Smooth muscle cell of the coronary artery (primary cell): ENCODE measurements at places on chromosomes 6 and 20. TPM values are rescaled to one million over a fixed set of nuclear protein-coding genes. Genes with fewer than 3 reads are reported as not detected.

The PACRG gene
- total RNA-seq: 0.59 TPM in 1 of 2 replicates, not detected in the other

The EYA4 gene
- total RNA-seq: under 0.01 and 3.3 TPM in 2 replicates

The RGS17 gene
- total RNA-seq: 2.7 and 12.7 TPM in 2 replicates

The GRM4 gene
- total RNA-seq: not detected in 2 replicates

The OSER1 gene
- total RNA-seq: 27.2 and 45.3 TPM in 2 replicates

The TTBK1 gene
- under 0.01 TPM in 1 of 2 replicates, not detected in the other for total RNA-seq

The COL19A1 gene
- 1.2 TPM in 1 of 2 replicates, not detected in the other for total RNA-seq

The OXT gene
- not detected in 2 replicates for total RNA-seq

The VGLL2 gene
- not detected in 2 replicates for total RNA-seq

The OR12D3 gene
- not detected in 2 replicates for total RNA-seq

The PSORS1C2 gene
- total RNA-seq: 0.08 TPM in 1 of 2 replicates, not detected in the other

The FBXO5 gene
- 0.82 and 5.5 TPM in 2 replicates for total RNA-seq

The ANKEF1 gene
- total RNA-seq: 0.30 and 1.2 TPM in 2 replicates

The TMC2 gene
- total RNA-seq: 0.23 TPM in 1 of 2 replicates, not detected in the other

The ELOVL4 gene
- total RNA-seq: 2.5 and 3.1 TPM in 2 replicates

The LRRN4 gene
- total RNA-seq: under 0.01 TPM in 1 of 2 replicates, not detected in the other

The MCHR2 gene
- not detected in 2 replicates for total RNA-seq

The FAM83B gene
- not detected in 2 replicates for total RNA-seq
